ENCODE measurements at places on chromosomes 4 and X.

GRCh38 chr4:140703463-140703862 lies 52.7 kb downstream of the TBC1D9 start:
- no peak for DNase-seq

GRCh38 chr4:176319151-176319703 lies 539 bp upstream of the SPCS3 start:
- no peak for DNase-seq

DNA sequence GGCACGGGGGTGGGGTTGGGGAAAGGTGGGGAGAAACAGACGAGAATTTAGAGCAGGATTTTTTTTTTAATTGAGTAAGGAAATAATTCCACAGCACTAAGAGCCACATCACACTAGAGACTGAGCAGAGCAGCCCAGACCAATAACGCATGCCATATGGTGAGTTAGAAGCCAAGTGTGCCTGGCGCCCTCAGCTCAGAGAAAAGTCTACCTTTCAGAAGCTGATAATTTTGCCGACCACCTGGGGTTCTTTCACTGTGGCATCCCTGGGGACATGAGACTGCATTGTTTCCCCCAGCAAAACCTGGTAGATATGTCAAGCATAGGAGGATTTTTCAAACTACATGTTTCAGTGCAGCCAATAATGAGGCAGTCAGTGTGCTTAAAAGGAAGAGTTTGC lies 516.8 kb downstream of the SMARCA1 start:
- no peak for DNase-seq

DNA sequence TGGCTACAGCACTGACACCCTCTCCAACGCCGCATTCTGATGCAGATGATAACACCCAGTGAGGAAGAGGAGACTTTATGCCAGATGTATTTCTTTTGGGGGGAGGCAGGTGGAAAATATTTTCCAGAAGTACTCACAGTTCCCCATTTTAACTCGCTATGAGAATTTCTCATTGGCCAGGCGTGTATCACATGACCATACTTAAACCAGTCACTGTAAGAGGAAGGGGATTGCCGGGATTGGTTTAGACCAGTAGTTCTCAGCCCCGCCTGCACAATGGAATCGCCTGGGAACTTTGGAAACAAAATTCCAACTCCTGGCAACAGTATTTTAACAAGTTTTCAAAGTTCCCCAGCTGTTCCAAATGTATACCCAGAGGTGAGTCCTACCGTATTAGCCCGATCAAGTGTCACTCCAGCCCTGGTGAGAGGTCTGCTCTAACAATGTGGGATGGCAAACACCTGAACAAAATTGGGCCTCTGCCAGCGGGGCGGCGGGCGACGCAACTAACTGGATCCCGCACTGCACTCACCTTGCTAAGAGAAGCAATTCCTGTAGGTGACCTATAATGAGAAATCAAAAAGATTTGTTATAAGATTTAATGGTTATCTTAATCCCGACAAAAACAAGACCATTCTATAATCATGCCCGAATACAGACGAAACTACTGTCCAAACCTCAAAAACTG lies 2.9 kb upstream of the MSL3 start:
- DNase-seq, result no peak

DNA sequence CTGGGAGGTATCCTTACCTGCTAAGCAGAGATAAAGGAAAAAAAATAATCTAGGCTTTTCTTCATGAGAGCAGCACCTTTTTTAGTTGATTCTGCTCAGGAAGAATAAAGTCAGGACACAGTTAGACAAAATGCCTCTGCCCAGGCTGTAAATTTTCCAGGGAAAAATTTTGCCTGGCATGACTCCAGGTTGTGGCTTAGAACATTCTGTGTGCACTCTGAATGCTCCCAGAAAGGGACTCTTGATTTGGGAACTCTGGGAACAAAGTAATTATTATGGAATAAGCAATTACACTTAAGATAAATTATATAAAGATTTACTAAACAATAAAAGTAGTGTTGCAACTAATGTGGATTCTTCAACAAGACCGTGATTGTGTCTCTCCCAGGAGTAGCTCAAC lies 826.2 kb upstream of the TENM3 start:
- DNase-seq, result no peak

DNA sequence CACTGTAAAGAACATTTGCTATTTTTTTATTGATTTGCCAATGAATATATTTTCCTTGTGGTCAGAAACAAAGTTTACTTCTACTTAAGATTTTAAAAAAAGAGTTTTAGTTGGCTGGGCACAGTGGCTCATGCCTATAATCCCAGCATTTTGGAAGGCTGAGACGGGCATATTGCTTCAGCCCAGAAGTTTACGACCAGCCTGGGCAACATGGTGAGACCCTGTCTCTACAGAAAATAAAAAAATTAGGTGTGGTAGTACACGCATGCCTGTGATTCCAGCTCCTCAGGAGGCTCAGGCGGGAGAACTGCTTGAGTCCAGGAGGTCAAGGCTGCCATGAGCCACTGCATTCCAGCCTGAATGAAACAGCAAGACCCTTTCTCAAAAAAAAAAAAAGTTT lies 36.8 kb downstream of the LRP2BP start:
- DNase-seq, result no peak

DNA sequence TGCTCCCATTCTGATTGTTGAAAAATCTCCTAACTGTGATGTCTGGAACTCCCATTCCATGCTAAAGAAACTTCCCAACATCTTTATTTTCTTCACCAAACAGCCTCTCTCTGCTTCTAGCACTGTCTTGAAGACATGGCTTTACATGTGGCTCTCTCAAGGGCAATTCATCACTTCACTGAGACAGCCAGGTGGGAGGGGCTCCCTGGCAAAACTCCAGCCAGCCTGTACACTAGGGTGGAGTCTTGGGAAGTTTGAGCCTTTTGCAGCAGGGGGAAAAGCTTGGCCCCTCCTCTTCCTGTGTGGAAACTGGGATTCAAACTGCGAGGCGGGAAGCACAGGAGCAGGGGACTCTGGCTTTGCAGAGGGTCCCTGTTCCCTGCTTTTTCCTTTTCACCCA lies 130.5 kb upstream of the TTC29 start:
- no peak for DNase-seq
